Kidney (tissue), 22 donors: ENCODE measurements at places on chromosomes 2 and 18. TPM values are rescaled to one million over a fixed set of nuclear protein-coding genes. Genes with fewer than 3 reads are reported as not detected.
A peak's percentile ranks its signal among the peaks of the same experiment; 100 is the strongest.

The RTP5 gene
- 0.13 TPM for total RNA-seq

GRCh38 chr18:78875016-78875777 lies 104.4 kb upstream of the SALL3 start:
- no peak overlapping the region for H3K27ac ChIP-seq
- no peaks in the 10 kb centered on the region for H3K27me3 ChIP-seq
- H3K4me3 ChIP-seq: no peak overlapping the region
- DNase-seq: no peak

DNA sequence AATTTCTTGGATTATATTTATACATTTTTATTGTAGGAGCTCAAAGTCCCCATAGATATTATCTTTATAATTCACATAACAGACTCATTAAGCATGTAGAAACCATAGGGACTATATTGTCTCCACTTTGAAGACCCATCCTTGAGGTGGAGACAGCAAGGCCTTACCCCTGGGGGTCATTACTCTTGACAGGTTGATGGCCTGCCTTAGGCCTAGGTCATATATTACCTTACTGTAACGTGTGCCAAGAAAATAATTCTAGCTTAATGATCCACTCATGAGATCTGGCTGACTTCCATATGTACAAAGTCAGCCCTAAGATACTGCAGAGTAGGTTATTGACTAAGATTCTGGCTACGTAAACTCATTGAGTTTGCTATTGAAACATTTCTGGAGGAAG lies 65.4 kb upstream of the GLS start:
- DNase-seq: no peak
- H3K27ac ChIP-seq: no peak overlapping the region
- no peak overlapping the region for H3K4me3 ChIP-seq
- no peaks in the 10 kb centered on the region for H3K27me3 ChIP-seq
- H3K4me1 ChIP-seq: peaks cover 10% of the 10 kb centered on the region

DNA sequence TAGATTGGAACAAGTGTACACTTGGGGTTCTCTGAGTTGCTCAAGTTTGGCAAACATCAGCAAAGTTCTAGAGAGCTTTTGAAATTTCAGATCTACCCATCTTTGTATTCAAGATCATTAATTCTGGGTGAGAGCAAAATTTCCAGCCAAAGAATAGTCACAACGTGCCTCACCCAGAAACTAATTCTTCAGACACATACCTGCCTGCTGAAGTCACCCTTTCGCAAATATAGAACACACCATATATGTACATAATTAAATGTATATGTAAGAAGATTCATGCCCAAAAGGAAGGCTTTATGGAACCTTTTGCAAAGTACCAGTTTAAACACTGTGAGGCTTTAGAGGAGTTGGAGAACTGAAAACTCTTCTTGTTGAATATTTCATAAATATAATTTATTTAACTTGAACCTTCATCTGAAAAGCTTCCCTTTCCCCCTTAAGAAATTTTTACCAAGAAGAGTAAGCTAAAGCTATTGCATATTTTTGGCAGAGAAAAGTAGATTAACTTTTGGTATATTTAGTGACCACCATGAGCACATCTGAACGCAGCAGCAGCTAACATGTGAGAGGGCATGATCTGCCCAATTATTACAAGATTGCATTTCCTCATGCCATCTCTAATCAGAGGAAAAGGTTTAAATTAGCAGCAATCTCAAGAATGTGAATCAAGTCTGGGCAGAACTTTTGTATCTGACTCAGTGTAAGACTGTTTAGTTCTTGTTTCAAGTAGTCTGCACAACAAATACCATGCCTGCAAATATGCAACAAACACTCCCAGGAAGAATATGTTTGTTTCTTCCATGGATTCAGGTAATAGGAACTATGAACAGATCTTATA lies 8.2 kb downstream of the RND3 start:
- H3K4me1 ChIP-seq: no peaks in the 10 kb centered on the region
- no peak overlapping the region for H3K27ac ChIP-seq
- H3K4me3 ChIP-seq: no peak overlapping the region
- DNase-seq: no peak
- H3K27me3 ChIP-seq: no peaks in the 10 kb centered on the region

- H3K36me3 ChIP-seq: no peaks in the 10 kb centered on the region
- peaks cover 4% of the 10 kb centered on the region for H3K4me1 ChIP-seq
- H3K4me3 ChIP-seq: no peak overlapping the region
- DNase-seq: no peak
Measured at GRCh38 chr18:76252139-76252538, 242.9 kb downstream of the ZNF516 start.

DNA sequence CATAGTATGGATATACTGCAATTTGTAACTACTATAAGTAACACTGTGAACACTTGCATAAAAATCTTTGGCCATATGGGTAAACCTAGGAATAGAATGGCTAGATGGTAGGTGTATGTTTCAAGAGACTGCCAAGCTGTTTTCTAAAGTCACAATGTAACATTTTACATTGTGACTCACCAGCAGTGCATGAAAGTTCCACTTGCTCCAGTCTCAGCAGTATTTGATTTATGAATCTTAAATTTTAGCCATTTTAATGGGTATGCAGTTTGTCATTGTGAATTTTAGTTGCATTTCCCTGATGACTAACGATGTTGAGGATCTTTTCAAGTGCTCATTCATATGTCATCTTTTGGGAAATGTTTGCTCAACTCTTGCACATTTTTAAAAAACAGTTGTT lies 86.1 kb downstream of the FARSB start:
- no peaks in the 10 kb centered on the region for H3K27me3 ChIP-seq
- no peak overlapping the region for H3K4me3 ChIP-seq
- H3K4me1 ChIP-seq: peaks cover 5% of the 10 kb centered on the region
- DNase-seq: no peak

DNA sequence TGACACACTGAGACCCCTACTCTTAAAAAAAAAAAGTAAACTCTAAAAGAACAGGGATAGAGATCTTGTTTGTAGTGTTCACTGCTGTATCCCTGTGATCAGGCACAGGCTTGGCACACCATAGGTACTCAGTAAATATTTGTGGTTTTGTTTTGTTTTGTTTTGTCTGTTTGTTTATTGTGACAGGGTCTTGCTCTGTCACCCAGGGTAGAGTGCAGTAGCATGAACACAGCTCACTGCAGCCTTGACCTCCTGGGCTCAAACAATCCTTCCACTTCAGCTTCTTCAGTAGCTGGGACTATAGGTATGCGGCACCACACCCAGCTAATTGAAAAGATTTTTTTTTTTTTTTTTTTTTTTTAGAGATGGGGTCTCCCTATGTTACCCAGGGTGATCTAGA lies 3.4 kb downstream of the FKBP1B start:
- no peaks in the 10 kb centered on the region for H3K36me3 ChIP-seq
- H3K27ac ChIP-seq: no peak overlapping the region
- DNase-seq: no peak
- H3K4me1 ChIP-seq: no peaks in the 10 kb centered on the region
- no peaks in the 10 kb centered on the region for H3K27me3 ChIP-seq
- no peak overlapping the region for H3K4me3 ChIP-seq

The CROCC2 gene
- total RNA-seq: 0.13 TPM

GRCh38 chr2:100425107-100425506 lies 7.6 kb upstream of the CHST10 start:
- no peak overlapping the region for H3K4me3 ChIP-seq
- DNase-seq: no peak
- no peak overlapping the region for H3K27ac ChIP-seq
- no peaks in the 10 kb centered on the region for H3K4me1 ChIP-seq

DNA sequence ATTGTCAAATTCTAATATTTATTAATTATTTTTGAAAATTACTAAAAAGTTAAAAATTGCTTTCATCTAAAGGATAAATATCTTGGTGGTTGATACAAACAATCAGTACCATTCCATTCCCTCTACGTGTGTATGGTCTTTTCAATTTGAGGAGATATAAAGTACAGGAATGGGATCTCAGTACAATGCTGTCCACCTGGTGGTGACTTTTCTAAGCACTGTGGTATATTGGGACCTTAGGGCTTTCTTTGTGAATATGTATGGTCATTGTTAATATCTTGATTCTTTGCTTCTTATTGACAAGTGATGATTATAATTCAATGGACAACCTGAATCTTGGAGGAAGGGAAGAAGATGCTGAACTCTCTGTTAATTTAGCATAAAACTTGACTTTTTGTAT lies 83.1 kb downstream of the NBEAL1 start:
- DNase-seq: peak; percentile 19
- no peaks in the 10 kb centered on the region for H3K27me3 ChIP-seq
- no peaks in the 10 kb centered on the region for H3K4me1 ChIP-seq
- no peak overlapping the region for H3K4me3 ChIP-seq
- no peak overlapping the region for H3K27ac ChIP-seq

GRCh38 chr2:120598416-120598815 lies 137.3 kb upstream of the GLI2 start:
- no peak overlapping the region for H3K4me3 ChIP-seq
- no peaks in the 10 kb centered on the region for H3K4me1 ChIP-seq
- H3K27ac ChIP-seq: no peak overlapping the region
- H3K36me3 ChIP-seq: no peaks in the 10 kb centered on the region

- no peaks in the 10 kb centered on the region for H3K36me3 ChIP-seq
- peak; percentile 38 for DNase-seq
- H3K4me3 ChIP-seq: no peak overlapping the region
- H3K27me3 ChIP-seq: no peaks in the 10 kb centered on the region
- H3K4me1 ChIP-seq: no peaks in the 10 kb centered on the region
Measured at GRCh38 chr2:195600778-195601177, 56.2 kb upstream of the SLC39A10 start.

GRCh38 chr2:25814681-25815080 lies 63.6 kb downstream of the ASXL2 start:
- no peak for DNase-seq
- H3K36me3 ChIP-seq: no peaks in the 10 kb centered on the region
- H3K27me3 ChIP-seq: no peaks in the 10 kb centered on the region
- H3K4me3 ChIP-seq: no peak overlapping the region

DNA sequence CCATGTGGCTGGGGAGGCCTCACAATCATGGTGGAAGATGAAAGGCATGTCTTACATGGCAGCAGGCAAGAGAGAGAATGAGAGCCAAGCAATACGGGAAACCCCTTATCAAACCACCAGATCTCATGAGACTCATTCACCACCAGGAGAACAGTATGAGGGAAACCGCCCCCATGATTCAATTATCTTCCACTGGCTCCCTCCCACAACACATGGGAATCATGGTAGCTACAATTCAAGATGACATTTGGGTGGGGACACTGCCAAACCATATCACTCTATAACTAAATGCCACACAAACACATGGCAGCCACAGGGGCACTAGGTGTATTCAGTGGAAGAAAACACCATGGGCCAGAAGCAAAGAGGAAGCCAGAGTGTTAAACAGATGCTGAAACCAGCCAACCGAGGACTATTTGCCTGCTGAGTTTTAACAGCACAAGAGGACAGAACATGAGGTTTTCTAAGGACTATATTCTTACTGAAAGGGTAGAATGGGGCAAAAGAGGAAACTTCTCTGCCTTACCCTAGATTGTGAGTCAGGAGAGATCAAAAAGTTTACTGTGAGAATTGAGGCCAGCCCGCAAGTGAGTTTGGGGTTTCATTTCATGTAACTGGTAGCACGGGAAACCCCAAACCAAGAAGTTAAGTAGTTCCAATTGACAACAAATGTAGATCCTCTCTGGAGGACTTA lies 49.2 kb downstream of the SIGLEC15 start:
- DNase-seq: no peak
- no peak overlapping the region for H3K4me3 ChIP-seq
- H3K36me3 ChIP-seq: peaks cover 46% of the 10 kb centered on the region
- H3K27me3 ChIP-seq: no peaks in the 10 kb centered on the region
- H3K27ac ChIP-seq: no peak overlapping the region

DNA sequence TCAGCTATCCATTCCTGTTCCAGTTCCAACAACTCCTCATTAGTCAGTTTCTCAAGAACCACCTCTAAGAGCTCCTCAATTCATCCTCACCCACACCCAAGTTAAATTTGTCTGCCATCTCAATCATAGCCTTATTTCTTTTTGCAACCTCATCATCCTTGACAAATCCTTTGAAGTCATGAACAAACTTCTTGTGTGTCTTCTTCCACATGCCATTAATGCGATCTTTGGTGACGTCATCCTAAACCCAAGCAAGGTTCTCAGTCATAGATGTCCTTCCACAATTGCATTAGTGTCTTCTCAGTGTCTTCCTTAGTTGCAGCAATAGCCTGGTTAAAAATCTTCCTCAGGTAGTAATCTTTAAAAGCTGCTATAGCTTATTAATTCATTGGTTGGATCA lies 71.2 kb upstream of the FSIP2 start:
- H3K4me3 ChIP-seq: no peak overlapping the region
- H3K36me3 ChIP-seq: no peaks in the 10 kb centered on the region
- H3K4me1 ChIP-seq: no peaks in the 10 kb centered on the region
- no peak for DNase-seq
- no peak overlapping the region for H3K27ac ChIP-seq
- no peaks in the 10 kb centered on the region for H3K27me3 ChIP-seq

- H3K36me3 ChIP-seq: no peaks in the 10 kb centered on the region
- H3K4me3 ChIP-seq: no peak overlapping the region
- peaks cover 12% of the 10 kb centered on the region for H3K4me1 ChIP-seq
- no peaks in the 10 kb centered on the region for H3K27me3 ChIP-seq
- DNase-seq: no peak
Measured at GRCh38 chr2:164794432-164795231, 47.0 kb downstream of the COBLL1 start.

DNA sequence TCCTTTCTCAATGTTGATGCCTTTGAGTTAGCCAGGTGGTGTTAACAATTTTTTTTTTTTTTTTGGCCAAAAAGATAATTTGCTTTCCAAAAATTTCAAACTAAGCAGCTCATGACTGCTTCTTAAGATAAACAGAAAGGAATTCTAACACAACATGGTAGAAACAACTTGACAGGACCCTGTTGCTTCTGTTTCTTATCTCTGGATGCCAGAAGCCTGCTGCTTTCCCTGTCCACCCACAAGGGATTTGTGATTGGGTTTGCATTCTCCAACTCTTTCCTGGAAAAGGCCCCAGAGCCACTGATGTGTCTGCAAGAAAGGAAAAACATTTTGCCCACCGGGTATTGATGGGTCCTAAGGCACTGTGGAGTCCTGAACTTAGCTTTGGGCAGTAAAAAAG lies 217.2 kb upstream of the PKDCC start:
- no peak for DNase-seq
- no peaks in the 10 kb centered on the region for H3K27me3 ChIP-seq
- H3K36me3 ChIP-seq: no peaks in the 10 kb centered on the region
- H3K27ac ChIP-seq: no peak overlapping the region
- H3K4me1 ChIP-seq: peaks cover 2% of the 10 kb centered on the region

The DSC3 gene
- not detected for total RNA-seq

- H3K27ac ChIP-seq: no peak overlapping the region
- H3K4me1 ChIP-seq: no peaks in the 10 kb centered on the region
- DNase-seq: no peak
- no peaks in the 10 kb centered on the region for H3K27me3 ChIP-seq
- no peak overlapping the region for H3K4me3 ChIP-seq
Measured at GRCh38 chr2:16680781-16681180, 15.1 kb upstream of the CYRIA start.
